Stimulated activated CD4-positive, alpha-beta T cell treated with anti-CD3 and anti-CD28 coated beads, Interleukin-4, amount 100 ng/mL, for 24 hours (primary cell): ENCODE measurements at places on chromosomes 4 and X.

DNA sequence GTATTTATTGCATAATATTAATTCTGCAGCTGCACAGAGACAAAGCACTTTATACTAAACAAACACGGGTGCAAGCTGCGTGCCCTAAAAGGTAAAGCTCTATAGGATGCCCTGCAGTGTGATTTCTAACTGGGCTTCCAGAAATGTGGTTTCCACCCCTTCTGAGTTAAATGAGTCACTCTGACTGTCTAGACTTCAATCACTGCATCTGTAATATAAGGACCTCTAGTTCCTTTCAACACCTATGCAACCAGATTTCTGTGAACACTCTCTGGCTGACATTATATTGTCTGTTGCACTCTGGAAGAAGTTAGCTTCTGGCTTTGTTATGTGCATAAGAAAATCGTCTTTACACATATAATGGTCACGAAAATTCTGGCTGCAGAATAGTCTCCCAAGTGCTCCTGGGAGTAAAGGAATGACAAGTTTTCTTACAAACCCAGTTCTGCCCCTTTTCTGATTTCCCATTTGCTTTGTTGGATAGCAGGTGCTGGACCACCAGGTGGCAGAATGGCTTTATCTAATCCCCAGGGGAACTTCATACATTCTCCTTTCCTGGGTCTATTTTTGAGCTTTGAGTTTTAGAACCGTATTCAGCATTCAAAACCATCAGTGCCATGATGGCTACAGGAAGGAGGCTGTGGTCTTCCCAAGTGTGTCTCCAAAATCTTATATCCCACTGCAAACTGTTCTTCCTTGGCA lies 842.2 kb downstream of the STIM2 start:
- no peak for DNase-seq

DNA sequence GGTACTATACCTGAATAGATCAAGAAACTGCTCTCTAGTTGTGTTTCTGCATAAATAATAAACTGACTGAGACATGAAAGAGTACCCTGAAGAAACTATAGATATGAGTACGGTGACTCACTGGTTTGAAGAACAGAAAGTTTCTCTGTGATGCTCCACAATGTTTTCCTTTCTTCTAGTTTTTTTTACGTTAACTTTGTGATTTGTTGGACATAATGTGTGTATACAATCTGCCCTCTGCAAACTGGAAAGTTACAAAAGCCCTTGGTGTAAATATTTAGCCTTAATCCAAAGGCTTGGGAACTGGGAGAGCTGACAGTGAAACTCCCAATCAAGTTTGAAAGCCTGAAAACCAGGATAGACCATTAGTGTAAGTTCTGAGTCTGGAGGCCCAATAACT lies 31.6 kb upstream of the PAPSS1 start:
- DNase-seq, result no peak

GRCh38 chr4:22672944-22673343 lies 19.8 kb upstream of the GBA3 start:
- DNase-seq, result no peak

DNA sequence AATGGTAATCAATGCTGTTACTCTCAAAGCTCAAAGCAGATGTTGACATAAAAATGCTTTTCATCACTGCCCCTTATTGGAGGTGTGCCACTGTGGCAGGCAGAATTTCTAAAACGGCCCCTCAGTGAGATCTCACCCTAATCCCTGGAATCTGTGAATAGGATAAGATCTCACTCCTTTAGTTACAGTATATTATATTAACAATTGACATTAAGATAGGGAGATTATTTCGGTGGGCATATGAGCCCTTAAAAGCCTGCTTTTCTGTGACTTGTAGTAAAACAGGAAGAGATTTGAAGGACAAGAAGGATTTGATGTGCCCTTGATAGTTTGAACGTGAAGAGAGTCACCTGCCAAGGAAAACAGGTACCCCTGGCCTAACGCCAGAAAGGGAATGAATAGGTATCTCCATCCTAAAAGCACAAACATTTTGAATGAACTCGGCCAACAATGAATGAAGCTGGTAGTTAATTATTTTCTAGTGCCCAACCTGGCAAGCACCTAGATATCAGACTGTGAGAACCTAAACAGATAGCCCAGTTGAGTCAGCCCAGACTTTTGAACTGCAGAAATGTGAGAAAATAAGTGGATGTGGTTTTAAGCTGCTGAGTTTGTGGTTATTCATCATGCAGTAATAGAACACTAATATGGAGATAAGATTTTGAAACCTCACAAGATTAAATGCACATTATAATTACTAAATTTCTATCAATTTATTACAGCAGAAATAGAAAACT lies 881.6 kb downstream of the PCDH18 start:
- no peak for DNase-seq

GRCh38 chr4:111011458-111011857 lies 388.6 kb upstream of the PITX2 start:
- DNase-seq, result no peak

DNA sequence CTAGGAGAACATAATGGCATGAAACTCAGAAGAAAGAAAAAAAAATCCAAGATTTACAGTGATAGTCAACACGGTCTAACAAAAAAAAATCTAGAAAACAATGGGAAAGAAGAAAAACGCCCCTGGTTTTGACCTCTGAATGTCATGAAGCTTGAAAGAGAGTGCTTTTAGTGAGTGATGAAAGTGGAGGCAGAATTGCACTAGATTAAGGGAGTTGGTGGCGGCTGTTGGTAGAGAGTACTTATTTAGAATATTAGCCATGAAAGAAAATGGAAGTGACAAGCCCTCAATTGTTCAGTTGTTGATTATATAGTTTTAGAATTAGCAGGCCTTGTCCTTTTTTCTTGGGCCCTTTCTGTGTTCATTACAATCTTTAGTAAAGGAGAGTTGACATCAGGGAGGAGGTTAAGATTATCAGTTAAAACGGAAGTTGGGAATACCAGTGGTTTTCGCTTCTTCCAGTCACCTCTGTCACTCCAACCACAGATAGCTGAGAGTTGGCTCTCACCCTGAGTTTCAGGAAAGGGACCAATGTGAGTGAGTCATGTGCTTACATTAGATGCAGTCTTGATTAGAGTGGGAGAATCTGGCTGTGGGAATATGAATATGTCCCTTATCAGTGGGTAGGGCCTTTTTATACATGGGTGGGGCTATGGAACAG lies 29.7 kb downstream of the EREG start:
- DNase-seq, result no peak

DNA sequence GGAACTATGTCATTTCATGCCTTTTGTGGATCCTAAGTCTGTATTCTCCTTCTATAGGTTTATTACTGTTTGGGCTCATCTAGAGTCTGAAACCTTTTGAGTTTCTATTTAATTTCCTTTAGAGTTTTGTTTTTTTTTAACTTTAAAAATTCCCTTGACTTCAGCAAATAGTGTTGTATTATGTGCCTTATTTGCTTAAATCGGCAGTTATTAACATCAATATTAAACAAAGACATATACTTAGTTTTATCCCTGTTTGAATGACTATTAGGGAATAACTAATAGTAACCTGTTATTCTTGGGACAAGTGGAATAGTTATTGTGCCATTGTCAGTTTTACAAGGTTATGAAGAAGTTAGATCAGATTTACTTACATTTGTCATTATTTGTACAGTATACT lies 112.8 kb upstream of the NUDT6 start:
- DNase-seq, result no peak

DNA sequence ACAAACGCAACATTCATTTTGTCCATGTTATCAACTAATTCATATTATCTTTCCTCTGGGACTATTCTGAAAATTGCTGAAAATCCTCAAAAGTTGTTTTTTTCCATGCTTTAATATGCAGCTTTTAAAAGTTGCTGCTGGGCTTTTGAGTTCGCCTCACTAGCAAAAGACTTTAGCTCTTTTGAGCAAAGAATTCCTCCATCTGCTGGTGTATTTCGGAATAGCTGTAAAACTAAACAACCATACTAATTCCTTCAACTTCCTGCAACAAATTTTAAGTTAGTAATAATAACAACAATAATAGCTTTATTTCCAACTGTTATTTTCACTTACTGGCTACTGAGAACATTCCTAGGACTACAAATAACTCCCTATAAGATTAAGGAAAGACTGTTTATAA lies 124.5 kb upstream of the PLAC1 start:
- no peak for DNase-seq

GRCh38 chr4:84948056-84948455 lies 18.4 kb downstream of the WDFY3 start:
- DNase-seq, result no peak

- no peak for DNase-seq
Measured at GRCh38 chr4:15291122-15291521, 136.7 kb upstream of the C1QTNF7 start.

GRCh38 chr4:87007528-87008446 lies 73.0 kb downstream of the AFF1 start:
- peak; percentile 50 for DNase-seq

GRCh38 chr4:186695392-186695791 lies 28.3 kb downstream of the FAT1 start:
- DNase-seq, result no peak

DNA sequence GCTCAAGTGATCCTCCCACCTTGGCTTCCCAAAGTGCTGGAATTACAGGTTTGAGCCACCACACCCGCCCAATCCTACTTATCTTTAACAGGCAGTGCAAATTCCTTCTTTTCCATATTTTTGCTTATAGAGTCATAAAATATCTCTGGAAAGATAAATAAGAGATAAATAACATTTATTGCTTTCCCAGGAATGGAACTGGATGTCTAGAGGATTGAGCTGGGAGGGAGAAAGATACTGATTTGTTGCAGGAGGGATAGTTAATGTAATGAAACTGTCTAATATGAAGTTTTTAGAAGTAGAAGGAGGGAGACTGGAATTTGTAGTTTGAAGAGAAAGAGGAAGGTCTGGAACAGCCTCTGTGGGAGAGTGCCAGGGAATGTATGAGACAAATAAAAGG lies 20.2 kb downstream of the ITGB1BP2 start:
- no peak for DNase-seq

DNA sequence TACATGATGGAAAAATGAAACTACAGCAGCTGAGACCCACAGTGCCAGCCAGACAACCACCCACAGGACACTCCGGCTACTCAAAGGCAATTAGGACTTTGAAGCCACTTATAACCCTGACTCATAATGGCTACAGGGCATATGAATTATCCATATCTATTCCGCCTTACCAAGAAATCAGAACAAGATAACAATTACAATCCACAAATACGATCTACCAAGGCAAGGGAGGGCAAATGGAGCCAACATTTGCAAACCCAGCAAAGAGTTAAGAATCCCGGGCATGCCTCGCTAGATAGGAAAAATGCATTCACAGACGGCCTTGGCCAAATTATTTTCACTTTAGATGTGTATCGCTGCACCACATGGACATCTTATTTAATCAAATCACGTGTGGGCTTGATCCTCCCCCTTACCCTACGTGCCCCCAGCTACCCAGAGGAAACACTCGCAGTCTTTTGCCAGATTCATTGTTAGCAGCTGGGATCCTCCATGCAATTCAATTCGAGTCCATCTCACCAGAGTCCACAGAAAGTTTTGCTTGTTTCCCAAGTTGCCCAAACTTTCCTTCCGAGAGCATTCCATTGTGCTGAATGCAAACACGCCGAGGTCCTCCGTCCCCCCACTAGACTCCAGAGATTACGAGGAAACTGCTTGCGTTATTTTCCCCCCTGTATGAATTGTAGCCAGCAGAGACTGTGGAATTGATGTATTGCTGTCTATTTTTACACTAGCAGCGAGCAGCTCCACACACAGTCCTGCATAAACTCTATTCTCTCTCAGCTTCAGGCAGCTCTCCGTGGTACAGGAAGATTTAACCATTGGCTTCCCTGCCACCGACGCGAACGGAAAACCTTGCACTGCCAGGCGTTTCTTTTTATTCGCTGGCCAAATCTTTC lies 1.2 kb downstream of the PPARGC1A start:
- no peak for DNase-seq

DNA sequence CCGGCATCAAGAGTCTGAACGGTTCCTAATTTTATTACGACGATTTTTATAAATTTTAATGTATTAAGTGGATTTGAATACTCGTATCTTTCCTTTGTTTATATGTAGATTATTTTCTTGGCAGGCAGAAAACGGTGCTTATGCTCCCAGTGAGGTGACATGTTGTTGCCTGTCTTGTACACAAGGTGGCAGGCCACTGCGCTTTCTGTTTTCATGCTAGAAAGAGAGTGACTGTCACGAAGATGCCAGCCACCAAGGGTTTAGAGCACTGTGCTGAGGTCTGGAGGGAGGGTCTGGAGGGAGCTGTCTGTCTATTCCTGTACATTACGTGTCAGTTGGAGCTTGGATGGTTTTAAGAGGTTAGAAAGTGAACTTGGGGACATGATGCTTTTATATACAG lies 87.7 kb downstream of the SHROOM2 start:
- peak; percentile 44 for DNase-seq

DNA sequence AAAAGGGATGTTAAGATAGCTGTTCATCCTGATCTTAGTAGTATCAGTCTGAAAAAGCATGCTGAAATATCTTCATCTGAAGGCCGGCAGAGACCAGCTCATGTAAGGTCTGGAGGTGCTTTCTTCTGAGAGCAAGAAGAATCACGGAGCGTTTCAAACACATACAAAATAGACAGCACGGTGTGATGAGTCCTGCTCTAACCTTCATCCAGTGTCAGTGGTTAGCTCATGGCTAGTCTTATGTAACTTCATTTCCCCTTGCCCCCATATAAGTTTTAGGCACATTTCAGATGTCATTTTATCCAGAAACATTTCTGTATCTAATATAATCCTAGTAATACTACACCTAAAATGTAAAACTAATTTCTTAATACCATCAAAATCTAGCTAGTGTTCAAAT lies 27.8 kb downstream of the ADD1 start:
- DNase-seq, result no peak

GRCh38 chrX:113644426-113644825 lies 803.8 kb upstream of the AMOT start:
- DNase-seq, result no peak

DNA sequence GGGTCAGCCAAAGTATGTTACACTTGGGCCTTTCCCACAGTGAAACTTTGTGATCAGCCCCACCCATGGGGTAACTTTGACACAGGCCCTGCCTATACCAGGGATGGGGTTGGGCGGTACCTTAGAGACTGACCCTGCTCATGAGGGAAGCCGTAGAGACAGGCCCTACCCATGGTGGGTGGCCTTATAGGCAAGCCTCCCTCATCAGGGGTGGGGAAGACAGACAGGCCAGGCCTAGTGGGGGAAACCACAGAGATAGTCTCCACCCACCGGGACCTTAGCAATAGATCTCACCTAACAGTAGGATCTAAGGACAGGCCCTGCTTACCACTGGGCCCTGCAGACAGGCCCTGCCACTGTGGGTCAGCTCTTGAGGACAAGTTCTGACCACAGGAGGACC lies 6.8 kb downstream of the PLP2 start:
- no peak for DNase-seq

DNA sequence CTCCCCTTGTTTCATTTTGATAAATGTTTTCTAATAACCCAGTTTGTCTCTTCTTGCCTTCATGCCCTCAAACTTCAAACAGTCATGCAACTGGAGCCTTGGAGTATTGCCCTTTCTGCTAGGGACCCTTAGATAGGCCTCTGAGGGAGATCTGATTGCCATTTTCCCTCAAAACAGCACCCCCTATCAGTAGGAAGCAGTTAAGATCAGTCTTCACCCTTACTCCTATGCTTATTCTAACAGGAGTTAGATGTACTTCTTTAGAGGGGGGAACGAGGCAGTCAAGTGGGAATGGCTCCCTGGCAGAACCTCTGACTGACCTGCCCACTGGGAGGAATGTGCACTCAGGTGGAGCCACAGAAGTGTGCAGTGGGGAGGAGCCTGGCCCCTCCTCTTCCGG lies 74.1 kb downstream of the FAM47A start:
- DNase-seq, result no peak

GRCh38 chr4:123546573-123547060 lies 150.0 kb downstream of the SPRY1 start:
- DNase-seq, result no peak
